GM12864 (cell line): ENCODE measurements at places on chromosomes 5 and 9.

- DNase-seq = no peak
Observed at GRCh38 chr5:113202746-113203716, 226.4 kb downstream of the DCP2 start.

DNA sequence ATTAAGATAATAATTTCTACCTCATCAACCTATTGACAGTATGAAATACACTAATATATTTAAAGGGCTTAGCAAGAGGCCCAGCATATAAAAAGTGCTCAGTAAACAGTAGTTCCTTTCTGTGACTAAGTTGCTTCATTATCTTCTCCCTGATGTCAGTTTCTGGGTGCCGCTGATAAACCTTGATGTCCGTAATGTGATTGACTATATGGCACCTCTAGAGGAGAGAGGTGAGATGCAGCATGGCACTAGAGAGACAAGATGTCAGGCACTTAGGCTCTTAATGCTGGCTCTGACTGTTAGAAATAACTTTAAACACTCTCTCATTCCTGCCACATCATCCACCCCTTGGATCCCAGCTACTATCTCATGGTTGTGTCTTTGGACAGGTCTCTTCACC lies 455.9 kb upstream of the KLF4 start:
- no peak for DNase-seq

DNA sequence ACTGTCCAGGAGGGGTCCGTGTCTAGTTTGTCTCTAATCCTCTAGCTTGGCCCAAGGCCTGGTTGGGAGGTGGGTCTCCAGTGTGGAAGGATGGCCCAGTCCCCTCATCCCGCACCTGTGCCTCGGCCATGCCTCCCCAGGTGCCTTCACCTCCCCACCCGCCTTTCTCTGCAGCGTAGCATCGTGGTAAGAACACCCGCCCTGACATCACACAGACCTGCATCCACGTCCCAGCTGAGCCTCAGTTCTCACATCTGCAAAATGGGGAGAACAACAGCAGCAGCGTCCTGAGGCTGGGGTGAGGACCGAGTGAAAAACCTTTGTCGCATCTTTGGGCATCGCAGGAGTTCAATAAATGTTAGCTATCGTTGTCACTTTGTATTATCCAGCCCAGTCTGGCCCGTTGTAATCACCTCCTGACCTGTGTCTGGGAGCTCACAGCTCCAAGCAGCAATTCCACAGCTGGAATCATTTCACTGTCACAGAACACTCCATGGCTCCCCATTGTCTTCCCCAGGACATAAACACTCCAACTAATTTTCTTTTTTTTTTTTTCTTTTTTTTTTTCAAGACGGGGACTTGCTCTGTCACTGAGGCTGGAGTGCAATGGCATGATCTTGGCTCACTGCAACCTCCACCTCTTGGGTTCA lies 181.2 kb upstream of the IER5L start:
- DNase-seq = no peak

DNA sequence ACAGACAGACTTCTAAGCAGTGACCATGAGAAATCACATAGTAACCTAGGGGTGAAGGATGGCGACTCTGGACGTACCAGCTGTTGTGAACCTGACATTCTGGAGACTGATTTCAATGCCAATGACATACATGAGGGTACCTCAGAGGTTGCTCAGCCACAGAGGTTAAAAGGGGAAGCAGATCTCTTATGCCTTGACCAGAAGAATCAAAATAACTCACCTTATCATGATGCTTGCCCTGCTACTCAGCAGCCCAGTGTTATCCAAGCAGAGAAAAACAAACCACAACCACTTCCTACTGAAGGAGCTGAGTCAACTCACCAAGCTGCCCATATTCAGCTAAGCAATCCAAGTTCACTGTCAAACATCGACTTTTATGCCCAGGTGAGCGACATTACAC lies 38.0 kb upstream of the CCDC152 start:
- DNase-seq = no peak

DNA sequence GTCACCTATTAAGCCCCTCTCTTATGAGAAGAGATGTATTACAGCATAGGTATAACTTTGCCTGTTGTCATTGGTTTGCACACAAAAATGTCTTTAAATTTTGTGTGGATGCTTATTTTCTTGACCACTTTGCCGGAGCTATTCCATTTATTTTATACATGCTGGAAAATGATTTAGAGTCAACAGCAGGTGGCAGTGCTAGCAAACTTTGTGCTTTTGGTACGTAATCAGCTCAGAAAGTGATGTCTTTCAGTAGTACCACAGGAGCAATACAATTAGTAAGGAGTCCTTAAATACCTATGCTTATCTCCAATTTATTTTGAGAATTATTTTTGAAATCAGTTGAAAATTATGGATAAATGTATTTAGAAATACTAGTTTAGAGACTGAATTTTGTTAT lies 19.8 kb upstream of the NUDT12 start:
- no peak for DNase-seq
